ENCODE measurements at places on chromosomes 3 and 15. TPM values are rescaled to one million over a fixed set of nuclear protein-coding genes. Genes with fewer than 3 reads are reported as not detected.

Gene ZNF774
- 0.27 TPM for total RNA-seq

Gene MOBP
- total RNA-seq: not detected

Gene NDN
- total RNA-seq: 1.9 TPM

Gene MELTF
- 19.7 TPM for total RNA-seq

Gene RBPMS2
- total RNA-seq: 0.12 TPM

Gene TNNC1
- 117 TPM for total RNA-seq

Gene BFSP2
- total RNA-seq: not detected

Gene HIGD1A
- 239 TPM for total RNA-seq

Gene RUBCN
- 3.8 TPM for total RNA-seq

Gene HIGD2B
- not detected for total RNA-seq

Gene MYRIP
- not detected for total RNA-seq

GRCh38 chr3:125000661-125001060 is 55.1 kb downstream of the HEG1 start:
- DNase-seq: no peak

GRCh38 chr3:129001101-129001805 is at the start of gene EFCC1:
Gene EFCC1, plus strand, starts transcription at chr3:129001304. Its CDS starts 325 bp downstream, at chr3:129001629.
- DNase-seq: no peak

DNA sequence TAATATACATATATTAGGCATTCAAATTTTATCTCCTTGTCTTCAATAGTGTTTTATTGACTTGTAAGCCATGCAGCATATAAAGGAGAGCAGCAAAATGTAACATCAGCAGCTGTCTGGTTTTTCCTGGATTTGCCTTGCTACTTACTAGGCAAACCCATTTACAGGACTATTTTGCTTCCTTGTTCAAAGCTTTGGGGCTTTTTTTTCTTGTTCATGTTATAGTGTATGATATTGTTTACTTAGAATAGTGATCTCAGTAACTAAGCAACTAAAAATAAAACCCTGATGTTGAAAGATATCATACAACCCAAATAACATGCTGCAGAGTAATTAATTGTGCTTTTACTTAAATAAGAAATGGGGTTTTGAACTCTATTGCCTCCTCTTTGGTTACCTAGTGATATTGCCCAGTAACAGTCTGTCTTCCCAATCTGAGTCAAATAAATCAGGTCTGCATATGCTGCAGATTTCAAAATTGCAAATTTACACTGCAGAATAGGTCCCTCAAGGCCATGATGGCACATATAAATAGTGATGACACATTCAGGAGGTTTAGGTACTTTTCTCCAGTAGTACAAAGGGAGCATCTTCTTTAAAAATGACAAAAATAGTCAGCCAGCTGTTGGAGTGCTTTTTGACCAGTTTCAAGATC is 578.1 kb upstream of the NECTIN3 start:
- no peak for DNase-seq

- DNase-seq: no peak
Measured at GRCh38 chr3:65578861-65579260, 459.9 kb downstream of the MAGI1 start.

GRCh38 chr3:81838457-81838856 is 77.0 kb upstream of the GBE1 start:
- no peak for DNase-seq

GRCh38 chr15:69016021-69016595 is 1.6 kb downstream of the NOX5 start:
- no peak for DNase-seq

DNA sequence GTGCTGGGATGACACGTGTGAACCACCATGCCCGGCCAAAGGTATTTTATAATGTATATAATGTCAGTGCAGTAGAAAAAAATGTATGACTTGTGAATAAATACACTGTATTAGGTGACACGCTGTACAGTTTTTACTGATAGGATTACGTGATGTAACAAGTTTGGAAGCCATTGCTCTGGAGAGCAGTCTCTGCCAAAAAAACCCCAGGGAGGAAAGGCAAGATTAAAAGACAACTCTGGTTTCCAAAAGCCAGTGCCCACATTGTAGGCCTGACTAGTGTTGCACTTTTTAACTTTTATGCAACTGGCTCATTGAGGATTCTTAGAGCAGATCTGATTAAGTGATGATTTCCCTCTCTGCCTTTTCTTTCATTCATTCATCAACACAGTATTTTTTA is 62.0 kb upstream of the SLC2A2 start:
- DNase-seq: no peak

DNA sequence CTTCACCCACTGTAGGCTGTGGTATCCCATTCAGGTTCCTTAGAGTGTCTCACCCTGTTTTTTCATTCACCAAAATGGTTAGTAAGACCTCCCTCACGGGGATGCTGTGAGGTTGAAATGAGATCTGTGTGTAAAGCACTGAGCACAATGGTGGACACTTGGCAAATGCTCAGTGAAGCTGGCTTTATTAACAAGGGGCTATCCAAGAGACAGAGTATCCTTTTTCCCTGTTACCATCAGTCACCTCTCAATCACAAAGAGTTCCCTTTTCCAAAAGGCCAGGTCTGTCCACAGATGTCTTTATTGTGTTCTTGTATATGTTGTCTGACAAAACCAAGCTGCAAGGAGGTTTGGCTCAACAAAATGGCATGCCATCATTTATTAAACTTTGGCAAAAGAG is 138.9 kb upstream of the RARB start:
- DNase-seq: no peak

- DNase-seq: no peak
Measured at GRCh38 chr15:47039225-47039624, 678.1 kb upstream of the SEMA6D start.

GRCh38 chr3:12518261-12519028 is 26.9 kb downstream of the MKRN2OS start:
- no peak for DNase-seq

- no peak for DNase-seq
Measured at GRCh38 chr3:43413676-43414368, 127.5 kb downstream of the SNRK start.

DNA sequence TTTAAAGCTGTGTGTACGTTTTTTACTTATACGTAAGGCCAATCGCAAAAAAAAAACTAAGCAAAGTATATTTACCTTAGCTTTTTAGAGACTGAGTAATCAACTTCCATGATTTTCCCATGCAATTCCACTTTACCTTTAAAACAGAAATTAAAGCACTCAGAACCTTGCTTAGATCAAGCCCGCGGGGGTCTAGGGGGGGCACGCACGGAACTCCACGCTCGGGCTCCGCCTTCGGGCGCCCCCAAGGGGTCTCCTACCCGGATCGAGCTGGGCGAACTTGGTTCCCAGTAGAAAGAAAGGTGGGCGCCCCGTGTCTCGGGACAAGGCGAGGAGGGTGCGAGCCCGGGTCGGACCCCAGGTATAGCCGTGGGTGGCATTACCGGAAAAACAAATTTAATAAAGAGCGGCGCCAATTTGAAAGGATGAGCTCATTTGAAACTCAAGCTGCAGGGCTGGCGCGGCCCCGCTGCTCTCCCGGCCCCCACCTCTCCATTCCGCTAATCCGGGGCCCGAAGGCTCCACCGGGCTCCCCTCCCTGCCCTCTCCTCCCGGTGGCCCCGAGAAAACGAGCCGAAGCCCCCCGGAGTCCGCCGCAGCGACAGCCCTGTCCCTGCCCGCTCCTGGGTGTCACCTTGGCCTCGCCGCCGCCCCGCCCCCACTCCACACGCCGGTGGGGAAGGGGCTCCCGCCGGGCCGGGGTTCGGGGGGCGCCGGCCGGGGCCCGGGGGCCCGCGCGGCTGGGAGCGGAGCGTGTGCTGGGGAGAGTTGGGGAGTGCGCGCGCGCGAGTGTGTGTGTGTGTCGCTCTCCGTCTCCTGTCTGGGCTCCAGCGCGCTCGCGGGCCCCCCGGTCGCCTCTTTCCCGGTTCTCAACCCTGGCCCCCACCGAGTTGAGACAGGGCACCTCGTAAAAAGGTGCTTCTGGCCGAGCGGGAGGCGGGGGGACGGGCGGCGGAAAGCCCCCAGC is 1.5 kb downstream of the IGF2BP2 start:
- DNase-seq: peak; percentile 56

GRCh38 chr3:159892171-159892795 is 96.4 kb upstream of the IL12A start:
- peak; percentile 95 for DNase-seq

DNA sequence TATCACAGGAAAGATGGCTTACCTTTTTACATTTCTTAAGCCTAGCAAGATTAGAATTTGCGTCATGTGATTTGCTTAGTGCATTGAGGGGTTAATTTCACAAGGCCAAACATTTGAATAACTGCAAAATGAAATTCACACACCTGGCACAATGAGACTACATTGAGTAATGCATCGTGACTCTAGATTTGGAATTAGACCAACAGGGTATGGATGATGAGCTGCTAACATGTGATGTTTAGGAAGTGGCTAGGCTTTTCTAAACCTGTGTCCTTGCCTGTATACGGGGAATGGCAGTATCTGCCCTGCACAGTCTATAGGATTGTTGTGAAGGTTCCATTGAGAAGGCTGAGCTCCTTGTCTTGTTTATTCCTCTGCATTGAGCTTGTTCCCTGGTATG is 160.1 kb downstream of the MFSD1 start:
- no peak for DNase-seq

GRCh38 chr15:45794712-45795439 is 160.0 kb downstream of the SQOR start:
- DNase-seq: no peak

DNA sequence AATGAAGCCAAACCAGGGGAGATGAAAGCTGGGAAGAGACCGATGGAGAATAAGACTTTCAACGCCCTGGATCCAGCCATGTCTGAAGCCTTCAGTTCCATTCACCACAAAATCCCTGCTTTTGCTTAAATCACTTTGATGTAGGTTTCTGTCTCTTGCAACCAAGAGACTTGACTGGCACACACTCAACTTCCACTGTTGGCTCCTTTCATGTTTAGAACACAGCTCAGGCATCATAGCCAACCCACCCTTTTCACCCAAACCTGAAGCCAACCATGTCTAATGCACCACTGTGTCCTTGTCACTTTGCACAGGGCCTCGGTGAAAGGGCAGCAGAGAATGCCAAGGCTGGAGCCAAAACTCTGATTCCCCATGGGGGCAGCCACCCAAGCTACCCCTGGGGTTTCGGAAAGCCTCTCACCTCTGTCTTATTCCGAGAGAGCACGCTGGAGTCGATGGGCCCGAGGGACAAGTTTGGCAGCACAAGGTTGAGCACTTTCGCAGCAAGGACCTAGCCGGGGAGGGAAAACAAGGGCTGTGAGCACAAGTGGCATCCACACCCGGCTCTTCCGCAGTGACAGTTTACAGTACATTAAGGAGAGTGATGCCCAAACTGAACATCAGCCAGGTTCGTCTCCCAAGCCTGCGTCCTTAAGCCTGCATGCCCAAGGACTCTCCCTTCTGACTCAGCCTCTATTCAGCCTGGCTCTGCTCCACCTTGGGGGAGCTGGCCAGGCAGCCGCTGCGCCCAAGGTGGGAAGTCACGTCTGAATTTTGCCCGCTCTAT is 37.6 kb downstream of the ABTB1 start:
- DNase-seq: peak; percentile 62

GRCh38 chr15:68380456-68380855 is 51.5 kb downstream of the ITGA11 start:
- no peak for DNase-seq

GRCh38 chr3:125647318-125648014 is 52.2 kb upstream of the OSBPL11 start:
- no peak for DNase-seq

- no peak for DNase-seq
Measured at GRCh38 chr15:94503293-94503692, 271.9 kb downstream of the MCTP2 start.

DNA sequence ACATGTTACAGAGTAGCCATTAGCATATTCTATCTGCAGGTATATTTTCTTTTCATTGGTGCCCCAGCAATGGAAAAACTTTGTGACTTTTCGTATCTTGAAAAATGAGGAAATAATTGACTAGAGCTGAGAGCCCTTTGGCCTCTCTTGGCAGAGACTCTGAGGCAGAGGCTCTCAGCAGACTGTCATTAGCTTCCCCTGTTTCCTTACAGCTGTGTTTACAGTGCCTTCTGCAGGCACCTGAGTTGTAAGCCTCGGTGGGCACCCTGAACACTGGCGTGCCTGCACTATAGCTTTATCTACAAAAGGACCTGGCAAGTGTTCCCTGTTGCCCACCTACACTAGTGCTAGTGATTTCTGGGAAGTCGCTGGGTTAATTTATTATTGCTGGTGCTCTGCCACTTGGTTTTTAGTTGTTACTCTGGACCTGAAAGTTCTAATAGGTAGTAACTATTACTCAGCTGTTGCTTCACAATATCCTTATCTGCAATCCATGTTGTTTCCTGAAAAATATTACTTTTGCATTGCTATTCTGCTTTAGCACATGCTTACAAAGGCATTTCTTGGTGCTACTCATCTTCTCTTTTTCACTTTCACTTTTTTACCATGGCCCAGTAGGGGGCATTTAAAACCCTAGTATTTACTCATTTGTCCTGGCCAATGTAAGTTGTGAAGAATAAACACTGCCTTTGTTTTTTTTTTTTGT is 7.8 kb upstream of the GPR171 start:
- no peak for DNase-seq

Data from G401 (cell line).